ENCODE measurements at places on chromosomes 5 and 9.

GRCh38 chr5:7541898-7542297, 146.0 kb downstream of the ADCY2 start:
- DNase-seq: no peak

DNA sequence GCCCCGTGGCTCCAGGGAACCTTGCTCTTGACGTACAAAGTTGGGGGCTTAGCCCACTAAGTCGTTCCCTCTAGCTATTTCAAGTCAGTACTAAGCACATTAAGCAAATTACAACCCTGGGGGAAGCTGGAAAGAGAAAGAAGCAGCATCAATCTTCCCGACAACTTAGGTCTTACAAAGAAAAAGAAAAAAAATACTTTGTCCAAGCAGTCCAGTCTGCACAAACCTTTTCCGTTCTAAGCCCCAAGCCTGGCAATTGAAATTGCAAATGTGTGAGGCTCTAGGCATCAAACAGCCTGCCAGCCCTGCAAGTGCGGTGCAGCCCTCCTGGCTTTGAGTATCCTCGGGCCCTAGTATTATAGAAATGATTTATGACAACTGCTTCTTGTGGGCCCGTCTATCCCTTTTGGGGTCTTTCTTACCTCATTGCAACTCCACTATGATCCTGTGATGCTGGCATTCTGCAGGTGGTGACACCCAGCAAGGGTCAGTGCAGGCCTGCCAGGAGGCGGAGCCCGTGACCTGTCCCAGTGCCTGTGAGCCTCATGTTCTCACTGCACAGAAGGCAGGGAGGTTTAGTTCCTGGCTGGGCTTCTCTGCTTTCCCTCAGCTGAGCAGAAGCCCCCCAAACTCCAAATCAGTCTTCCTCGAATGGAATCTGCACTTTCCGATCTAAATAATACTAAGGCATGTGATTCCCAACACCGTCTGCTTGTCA, 232.3 kb upstream of the IRX2 start:
- DNase-seq: no peak

DNA sequence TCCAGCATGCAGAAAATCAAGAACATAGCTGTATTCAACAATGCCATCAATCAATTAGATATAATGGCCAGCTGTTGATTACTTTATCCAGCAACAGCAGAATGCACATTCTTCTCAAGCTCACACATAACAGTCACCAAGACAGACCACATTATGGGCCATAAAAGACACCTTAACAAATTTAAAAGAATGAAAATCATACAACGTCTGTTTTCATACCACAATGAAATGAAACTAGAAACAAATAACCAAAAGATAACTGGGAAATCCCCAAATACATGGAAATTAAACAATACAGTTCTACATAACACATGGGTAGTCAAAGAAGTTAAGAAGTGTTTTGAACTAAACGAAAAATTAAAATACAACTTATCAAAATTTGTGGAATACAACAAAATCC, 130.9 kb upstream of the GNA14 start:
- DNase-seq: no peak

DNA sequence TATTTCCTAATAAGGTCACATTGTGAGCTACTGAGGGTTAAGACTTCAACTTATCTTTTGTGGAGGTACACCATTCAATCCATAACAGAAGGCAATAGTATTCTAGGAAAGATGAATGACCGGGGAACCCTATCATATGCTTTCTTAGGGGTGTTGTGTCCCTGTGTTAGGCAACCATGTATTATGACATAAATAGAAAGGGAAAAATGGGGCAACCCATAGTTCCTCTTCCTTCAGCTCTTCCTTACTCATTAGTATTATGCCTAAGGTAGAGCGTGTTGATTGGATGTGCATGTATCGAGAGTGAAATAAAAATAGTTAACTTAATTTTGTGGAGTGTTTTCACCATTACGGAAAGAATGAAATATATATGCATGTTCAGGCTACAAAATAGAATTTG, 6.0 kb upstream of the CCNJL start:
- DNase-seq: no peak

DNA sequence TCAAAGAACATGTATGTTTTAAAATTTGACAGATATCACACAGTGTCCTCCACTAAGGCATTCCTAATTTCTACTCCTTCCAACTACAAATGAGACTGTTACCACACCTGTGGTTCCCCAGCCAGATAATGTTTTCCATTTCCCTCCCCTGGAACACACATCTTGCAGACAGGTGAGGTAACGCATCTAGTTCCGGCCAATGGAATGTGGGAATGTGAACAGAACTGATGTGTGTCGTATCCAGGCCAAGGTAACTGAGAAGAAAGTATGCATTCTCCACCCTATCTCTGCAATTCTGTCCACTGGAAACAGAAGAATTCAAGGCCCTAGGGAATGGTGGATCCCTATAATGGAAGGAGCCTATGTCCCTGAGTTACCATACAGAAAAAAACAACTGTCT, 19.9 kb upstream of the NR4A3 start:
- no peak for DNase-seq

DNA sequence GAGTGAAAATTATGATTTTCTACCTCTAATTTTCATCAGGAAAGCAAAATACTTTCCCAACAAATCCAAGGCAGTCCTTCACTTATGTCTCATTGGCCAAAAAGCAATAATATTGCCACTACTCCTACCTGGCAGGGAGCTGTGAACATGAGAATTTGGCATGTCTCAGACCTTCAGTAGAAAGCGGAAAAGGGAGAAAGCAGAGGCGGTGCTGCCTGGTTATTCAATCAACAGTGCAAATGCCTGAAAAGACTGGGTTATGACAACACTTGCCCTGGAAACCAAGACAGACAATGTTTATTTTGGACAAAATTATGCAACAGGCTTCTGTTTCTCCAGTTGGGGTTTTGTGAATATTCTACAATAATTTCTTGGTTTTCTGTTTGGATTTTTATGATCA, 194.4 kb downstream of the TAF11L14 start:
- no peak for DNase-seq

GRCh38 chr5:9898319-9898718, 268.2 kb upstream of the TAS2R1 start:
- no peak for DNase-seq

DNA sequence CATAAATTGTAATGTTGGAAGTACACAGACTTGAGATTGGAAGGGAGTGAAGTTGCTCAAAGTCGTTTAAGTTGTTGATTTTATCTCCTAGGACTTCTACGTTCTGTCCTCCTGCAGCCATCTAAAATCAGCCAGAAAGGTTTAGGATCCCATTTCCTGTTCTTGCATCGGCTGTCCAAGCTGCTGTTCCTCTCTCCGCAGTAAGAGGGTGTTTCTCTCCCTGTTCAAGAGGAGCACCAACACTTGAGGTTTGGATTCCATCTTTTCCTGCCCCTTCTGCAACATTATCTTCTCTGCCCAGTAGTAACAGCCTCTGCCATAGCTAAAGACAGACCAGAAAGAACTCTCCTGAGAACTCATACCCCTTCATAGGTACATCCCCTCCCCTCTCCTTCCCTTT, 373.4 kb downstream of the GADD45G start:
- no peak for DNase-seq

Measured in HuH-7 (cell line).